NCI-H526 treated with DMSO at 0.1 percent for 48 hours (cell line): ENCODE measurements at places on chromosomes 16 and 17.

- DNase-seq: no peak
Observed at GRCh38 chr17:27664606-27664965, 33.6 kb downstream of the LGALS9 start.

DNA sequence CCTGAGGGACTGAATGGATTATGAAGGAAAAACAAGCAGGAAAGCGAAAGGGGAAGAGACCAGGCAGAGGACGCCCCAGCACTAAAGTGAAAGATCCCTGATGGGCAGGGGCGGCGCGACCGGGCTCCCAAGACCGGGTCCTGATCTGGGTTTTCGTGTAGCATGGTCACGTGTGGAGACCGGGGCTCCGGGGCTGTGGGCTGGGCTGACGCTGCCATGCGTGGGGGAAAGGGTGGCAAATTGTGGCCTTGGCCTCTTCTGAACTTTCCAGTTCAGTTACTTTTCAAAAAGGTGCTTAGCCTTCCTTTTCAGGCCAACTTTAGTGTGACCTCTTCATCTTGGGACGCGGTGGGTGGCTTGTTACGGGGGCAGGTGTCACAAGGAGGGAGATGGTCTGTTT, 57.5 kb downstream of the METRNL start:
- no peak for DNase-seq

DNA sequence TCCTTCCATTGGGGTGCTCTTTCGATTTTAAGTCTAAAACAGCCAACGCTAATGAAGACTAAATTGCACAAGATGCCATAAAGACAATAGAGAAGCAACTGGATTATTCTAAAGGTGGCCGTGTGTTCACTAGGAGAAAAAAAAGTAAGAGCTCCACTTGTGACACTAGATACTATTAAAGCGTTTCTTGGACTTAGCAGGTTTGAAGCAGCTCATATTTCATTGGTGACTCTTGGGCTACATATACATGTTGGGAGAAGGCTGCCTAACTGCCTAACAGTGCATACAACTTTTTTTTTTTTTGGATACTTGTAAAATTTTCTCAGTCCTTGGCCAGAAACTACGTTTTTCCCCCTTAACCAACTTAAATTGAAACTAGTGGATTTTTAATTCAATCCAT, 111.8 kb upstream of the NOG start:
- no peak for DNase-seq

GRCh38 chr16:23857881-23858269, 22.1 kb downstream of the PRKCB start:
- no peak for DNase-seq

DNA sequence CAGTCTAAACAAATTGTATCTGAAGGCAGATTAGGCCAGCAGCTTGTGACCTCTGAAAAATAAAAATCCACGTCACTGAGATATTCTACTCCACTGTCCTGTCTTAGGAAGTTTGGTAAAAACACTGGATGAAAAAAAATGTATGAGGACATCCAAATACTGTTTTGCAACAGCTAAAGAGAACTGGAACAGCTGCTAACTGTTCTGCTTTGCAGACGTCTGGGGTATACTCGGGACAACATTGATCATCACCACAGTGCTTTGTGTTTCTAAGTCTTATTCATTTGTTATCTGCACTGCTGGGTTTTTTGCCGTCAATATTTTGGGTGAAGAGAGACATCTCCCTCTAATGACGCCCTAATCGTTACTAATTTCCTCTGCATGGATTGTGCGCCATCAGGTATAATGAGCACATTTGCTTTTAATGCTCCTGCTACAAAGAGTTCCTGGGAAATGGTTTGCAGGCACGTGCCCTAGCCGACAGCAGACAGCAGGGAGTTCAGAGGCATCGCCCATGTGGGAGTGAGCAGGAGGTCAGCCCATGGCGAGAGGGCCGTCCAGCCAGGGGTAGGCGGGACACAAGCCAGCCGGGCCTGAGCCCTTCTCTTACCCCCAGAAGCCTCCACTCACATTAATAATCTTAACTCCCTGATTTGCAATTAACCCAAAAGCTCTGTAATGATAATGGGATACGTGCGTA, 87.0 kb downstream of the CBLN1 start:
- no peak for DNase-seq

- no peak for DNase-seq
Observed at GRCh38 chr16:54926166-54926838, 4.4 kb upstream of the IRX5 start.

DNA sequence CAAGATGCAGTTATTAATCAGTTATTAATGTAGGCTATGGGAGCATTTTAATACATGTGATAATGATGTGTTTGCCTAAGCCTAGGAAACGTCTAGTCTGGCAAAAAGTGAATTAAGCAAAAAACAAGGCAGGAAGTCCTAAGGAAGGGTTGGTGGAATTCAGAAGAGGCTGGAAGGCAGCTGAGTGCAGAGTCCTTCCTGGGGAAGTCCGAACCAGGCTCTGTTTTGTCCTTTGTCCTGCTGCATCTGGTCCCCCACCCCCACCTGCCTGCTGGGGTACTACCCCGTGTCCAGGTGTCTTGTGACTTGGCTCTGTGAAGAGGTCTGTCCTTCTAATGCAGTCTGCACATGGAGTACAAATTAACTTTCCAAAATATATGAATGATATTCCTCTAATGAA, 1.5 kb upstream of the MYH10 start:
- peak; percentile 1 for DNase-seq

DNA sequence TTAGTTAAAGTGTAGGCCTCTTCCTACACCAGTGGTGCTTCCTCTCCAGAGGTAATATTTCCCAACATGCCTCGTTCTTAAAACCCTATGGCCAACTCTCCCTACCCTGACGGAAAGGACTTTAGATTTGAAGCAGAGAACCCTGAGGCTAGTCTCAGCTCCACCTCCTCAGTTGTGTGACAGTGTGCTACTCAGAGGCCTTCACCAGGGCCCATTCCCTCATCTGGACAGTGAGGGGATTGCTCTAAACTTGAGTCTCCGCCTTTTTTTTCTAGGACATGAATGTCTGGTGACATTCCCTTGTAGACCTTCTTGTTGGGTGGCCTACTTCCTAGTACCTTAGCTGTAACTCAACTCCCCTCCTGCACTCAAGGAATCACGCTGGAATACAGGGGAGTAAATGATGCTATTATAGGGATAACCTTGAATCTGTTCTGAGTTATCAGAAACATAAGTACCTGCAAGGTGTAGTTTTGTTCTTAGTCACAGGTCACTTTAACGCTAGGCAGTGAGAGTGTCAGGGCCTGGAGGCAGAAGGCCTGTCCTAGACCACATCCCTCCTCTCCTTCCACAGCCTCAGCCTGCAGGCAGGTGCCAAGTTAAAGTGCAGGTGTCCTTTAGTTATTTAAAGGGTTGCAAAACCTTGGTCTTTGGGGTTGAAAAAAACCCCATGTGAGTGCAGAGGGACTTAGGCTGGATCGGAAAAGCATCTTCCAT, 26.9 kb downstream of the LDHD start:
- no peak for DNase-seq

GRCh38 chr17:12409082-12409481, 256.6 kb upstream of the MYOCD start:
- no peak for DNase-seq

- no peak for DNase-seq
Observed at GRCh38 chr17:55693254-55694216, 29.1 kb downstream of the TMEM100 start.

DNA sequence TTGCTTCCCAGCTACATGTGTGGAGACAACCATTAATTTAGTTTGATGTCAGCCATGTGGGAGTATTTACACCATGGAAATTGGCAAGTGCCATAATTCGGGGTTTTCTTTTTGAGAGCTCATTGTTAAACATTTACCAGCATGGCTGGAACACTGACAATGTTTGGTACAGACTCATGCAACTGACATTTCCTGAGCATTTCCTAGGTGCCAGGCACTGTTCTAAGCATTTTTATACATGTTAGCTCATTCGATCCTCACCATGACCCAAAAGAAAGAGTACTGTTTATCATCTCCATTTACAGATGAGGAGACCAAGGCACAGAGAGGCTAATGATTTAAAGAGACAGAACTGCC, 86.9 kb downstream of the FOXL1 start:
- no peak for DNase-seq

- no peak for DNase-seq
Observed at GRCh38 chr16:31273676-31274075, 13.9 kb downstream of the ITGAM start.

DNA sequence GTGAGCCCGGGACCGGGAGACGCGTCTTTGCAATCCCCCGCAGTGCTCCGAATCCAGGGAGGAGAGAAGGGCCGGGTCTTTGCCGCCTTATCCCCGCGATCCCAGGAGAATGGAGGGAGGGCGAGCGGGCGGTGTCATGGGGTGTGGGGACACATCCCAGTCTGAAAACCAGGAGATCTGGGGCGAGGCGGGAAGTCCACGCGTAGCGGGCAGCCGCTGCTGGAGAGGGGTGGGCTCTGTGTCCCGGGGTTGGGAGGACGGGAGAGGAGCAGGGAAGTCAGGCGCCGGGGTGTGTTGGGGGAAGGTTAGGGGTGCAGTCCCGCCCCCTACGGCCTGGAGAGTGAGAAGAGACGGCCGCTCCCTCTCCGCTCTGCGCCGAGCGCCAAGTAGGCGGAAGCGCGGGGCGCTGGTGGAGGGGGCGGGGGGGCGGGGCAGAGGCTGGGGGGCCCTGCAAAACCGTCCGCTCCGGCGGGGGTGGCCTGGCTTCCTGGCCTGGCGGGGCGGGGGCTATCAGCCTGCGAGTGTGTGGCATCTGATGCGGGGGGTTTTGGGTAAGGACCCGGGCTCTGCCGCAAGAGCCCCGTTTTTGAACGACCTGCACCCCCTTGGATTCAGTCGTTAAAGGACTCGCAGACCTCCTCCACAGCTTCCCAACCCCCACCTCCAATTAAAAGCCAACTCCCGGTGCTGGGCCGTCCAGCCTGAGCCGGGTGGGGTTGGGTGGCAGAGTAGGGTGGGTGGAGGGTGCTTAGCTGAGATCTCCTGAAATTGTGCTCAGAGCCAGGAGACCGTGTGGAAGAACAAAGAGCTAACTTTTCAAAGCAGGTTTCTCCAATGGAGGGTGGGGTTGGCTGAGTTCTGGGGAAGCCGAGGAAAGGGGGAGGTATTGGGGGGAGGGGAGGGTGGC, 654 bp downstream of the LASP1 start:
- no peak for DNase-seq

- no peak for DNase-seq
Observed at GRCh38 chr16:50254072-50254471, 12.3 kb upstream of the ADCY7 start.

DNA sequence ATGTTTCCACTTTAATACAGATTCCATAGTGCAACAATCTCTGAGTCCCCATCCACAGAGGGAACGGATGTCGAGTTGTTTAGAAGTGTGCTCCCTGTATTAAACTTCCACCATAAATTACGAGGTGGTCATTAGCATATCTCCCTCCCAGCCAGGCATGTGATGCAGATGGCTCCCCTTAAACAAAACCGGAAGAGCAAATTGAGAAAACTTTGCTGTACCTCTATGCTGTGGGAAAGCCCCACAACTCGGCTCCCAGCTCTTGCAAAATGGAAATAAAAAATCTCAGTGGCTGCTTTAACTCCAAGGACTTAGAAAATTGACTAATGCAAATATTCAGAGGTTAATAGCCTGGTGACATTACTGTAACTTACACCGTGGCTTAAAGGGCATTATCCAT, 290.9 kb downstream of the MAF start:
- no peak for DNase-seq

DNA sequence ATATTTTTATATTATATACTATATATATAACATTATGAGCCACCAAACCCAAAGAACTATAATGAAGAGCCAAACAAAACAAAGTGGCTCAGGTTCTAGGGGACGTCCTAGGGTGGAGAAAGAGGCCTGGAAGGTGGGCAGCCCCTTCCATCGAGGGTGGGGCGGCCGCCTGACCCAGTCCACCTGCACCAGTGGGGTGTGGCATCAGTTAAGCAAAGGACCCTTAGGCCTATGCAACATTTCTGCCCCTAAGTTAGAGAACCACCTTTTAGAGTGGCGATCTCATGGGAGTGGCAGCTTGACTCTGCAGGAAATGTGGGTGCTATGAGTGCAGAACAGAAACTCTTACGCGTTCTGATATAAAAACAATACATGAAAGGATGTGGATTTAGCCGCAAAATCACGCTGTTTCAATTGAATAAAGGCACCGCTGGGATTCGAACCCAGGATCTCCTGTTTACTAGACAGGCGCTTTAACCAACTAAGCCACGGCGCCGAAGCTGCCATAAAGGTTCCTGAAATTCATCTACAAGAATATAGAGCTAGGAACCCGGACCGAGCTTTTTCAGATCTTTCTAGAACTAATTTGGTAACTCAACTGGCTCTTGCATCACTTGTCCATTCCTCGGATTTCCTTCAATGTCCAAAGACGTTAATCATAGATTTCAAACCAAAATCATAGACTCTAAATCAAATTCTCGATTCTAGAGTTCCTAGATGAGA, 15.6 kb upstream of the AURKB start:
- peak; percentile 34 for DNase-seq

GRCh38 chr17:75864448-75864871, 9.3 kb upstream of the WBP2 start:
- DNase-seq: no peak

- peak; percentile 70 for DNase-seq
Observed at GRCh38 chr16:31700200-31700529, 172.5 kb downstream of the AHSP start.

DNA sequence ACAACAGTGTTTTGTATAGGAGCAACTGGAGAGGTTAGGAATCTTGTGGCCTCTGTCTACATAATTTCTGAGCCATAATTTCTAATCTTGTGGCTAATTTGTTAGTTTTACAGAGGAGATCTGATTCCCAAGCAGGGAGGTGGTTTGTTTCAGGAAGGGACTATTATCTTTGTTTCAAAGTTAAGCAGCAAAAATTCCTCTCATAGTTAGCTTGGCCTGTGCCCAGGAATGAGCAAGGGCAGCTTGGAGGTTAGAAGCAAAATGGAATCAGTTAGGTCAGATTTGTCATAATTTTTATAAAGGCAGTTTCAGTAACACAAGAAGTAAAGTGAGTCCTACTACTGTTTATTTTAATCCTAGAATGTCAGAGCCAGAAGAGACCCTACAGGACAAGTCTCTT, 2.0 kb upstream of the RDM1 start:
- DNase-seq: no peak

GRCh38 chr17:75825748-75826370, 18.3 kb downstream of the UNC13D start:
- no peak for DNase-seq

GRCh38 chr16:74903120-74903519, 81.8 kb downstream of the WDR59 start:
- no peak for DNase-seq

DNA sequence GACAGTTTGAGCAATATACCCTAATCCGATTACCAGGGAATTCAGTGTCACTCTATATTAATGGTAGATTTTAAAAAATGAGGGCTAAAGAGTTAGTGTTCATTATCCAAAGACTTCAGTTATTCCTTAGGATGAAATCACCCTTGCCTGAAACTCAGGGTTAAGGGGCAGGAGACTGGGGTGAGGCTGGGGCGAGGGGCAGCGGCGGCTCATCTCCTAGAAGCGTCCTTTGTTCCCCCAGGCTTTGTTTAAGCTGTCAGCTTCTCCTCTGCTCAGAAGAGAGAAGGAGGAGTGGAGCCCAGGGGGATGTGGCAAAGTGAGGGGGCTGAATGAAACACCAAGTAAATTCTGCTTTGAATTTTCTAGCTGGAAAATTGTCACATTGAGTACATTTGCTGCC, 117.7 kb upstream of the ELAC2 start:
- no peak for DNase-seq

GRCh38 chr17:7888184-7888920, at the start of gene CHD3:
Gene CHD3, plus strand, starts transcription at chr17:7888789. Its CDS starts 212 bp downstream, at chr17:7889001.
- DNase-seq: peak; percentile 54

- DNase-seq: no peak
Observed at GRCh38 chr17:6387858-6388257, 47.1 kb downstream of the AIPL1 start.

GRCh38 chr16:69187446-69188235, 677 bp downstream of the SNTB2 start:
- peak; percentile 45 for DNase-seq

- DNase-seq: no peak
Observed at GRCh38 chr16:3732171-3732570, 14.8 kb upstream of the TRAP1 start.
